ENCODE measurements at places on chromosomes 2 and 18. TPM values are rescaled to one million over a fixed set of nuclear protein-coding genes. Genes with fewer than 3 reads are reported as not detected.

Gene SKA1
- total RNA-seq: 11.3 TPM

Gene GCG
- total RNA-seq: not detected

Gene FSIP2
- 0.01 TPM for total RNA-seq

Gene DOCK10
- total RNA-seq: 23.3 TPM

Gene SOWAHC
- 9.6 TPM for total RNA-seq

All from A549 treated with AZD2906 at 1 μM for 4 hours (cell line).